NCI-H2081 (cell line): ENCODE measurements at places on chromosomes 4 and X.

DNA sequence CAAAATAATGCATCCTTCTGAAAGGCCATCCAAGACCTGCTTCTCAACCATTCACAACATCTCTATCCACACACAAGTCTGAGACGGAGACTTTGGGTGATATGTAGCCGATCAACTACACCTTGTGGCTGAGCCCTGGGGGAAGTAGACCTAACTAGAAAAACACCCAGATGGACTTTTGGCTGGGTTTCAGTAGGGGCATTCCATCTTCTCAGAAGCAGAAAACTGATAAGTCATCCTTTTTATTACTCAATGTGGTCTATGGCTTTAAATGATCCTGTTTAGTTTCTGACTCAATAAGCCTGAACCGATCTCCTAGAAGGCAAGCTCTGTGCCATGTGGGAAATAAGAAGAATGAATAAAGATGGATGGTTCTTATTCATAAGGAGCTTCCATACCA, 82.5 kb upstream of the AFF2 start:
- no peak for DNase-seq

- DNase-seq, result no peak
Measured at GRCh38 chr4:7581477-7581876, 146.7 kb upstream of the PSAPL1 start.

DNA sequence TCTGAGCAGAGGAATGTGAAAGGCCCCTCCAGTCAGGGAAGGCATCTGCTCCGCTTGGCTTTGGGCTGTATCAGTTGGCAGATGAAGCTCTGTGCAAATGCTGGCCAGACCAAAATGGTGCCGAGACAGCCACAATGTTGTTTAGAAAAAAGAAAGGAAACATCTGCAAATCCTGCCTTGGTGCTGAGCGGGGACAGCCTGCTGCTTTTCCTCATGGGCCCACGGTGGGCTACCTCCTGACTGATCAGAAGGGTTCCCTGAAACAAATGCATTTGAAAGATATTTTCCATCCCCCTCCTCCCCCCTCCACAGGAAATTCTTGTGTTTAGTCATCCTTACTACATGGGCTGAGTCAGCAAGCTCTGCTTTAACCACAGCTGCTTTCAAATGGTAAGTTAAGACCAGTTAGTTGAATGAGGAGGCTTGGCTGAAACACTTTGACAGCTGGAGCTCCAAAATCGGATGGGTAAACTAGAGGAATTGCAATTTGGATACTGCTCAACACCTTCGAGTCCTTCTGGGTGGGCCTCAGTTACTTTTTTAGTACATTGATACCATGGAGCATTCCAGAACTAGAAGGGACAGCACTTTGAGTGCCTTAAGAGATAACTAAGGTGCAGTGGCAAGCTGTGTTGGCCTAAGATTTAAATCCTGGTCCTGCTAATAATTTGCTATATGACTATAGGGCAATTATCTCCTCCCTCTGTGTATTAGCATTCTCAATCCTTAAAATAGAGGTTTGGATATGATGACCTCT, 36.0 kb downstream of the PLAC1 start:
- no peak for DNase-seq

DNA sequence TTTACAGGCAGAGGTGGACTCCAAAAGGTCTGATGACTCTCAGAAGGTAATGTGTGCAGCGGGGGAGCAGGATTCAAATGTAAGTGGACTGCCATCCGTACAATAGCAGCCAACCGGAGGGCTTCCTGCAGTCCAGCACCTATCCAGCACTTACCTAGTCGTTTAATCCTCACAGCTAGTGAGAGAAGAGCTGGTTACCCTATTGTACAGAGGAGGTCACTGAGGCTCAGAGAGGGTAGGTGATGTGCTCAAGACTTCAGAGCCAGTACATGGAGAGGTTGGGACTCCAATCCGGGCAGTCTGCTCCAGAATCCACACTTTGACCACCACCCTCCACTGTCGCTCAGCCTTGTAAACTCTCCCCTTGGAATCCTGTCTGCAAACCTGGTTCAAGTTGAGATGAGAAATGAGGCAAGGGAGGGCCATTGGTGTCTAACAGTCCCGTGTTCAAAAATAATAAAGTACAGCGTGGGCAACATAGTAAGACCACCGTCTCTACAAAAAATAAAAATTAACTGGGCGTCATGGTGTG, 22.5 kb upstream of the JAKMIP1 start:
- DNase-seq, result peak; percentile 58

DNA sequence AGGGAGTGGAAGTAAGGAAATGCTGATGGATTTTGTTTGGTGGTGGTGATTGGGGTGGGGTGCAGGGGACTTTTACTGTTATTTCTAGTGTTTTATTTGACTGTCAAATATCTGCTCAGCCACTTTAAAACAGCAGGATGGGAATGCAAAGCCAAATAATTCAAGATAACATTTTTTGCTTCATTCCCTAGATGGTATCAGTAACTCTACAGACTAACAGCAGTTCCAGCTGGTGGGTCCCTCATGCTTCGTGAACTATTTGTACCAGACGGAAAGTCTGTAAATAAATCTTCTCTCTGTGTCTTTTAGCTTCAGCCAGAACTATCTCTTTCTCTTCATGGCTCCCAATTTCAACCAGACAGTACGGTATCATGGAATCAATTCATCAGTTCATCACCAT, 27.5 kb downstream of the GPR143 start:
- no peak for DNase-seq

DNA sequence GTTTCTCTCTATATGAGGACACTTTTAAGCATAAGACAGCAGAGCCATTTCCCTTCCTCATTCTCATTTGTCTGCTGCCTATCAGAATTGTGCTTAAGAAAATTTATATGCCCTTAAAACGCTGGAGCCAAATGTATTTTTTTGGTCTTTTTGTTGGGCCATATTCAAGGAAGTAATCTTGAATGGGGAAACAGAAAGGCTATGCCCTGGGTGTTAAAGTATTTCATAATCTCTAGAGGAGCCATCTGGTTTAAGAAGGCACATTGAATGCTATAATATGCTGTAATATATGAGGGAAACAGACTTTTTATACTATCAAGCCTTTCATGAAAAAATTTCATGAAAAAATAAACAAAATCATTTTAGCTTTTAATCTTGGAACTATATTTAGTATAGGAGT, 4.3 kb downstream of the DMD start:
- no peak for DNase-seq

DNA sequence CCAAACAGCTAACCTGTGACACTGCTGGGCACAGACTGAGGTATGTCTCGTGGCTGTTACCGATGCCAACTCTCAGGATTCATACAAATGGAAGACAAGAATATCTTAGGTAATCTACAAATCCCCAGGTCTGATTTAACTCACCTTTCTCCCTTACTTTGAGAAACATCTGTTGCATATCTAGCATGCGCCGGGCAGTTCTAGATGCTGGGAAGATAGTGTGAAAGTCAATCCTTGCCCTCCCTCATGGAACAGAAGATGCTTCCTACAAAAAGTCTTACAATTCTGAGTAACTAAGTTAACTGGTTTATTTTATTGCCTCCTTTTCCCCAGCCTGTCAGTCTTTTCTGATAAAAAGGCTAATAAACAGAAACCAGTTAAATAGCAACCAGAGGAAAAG, 212.2 kb upstream of the FAT1 start:
- DNase-seq, result no peak

- DNase-seq, result no peak
Measured at GRCh38 chrX:47169726-47170515, 23.7 kb upstream of the UBA1 start.

- DNase-seq, result no peak
Measured at GRCh38 chrX:38165023-38165422, 55.6 kb downstream of the SRPX start.

DNA sequence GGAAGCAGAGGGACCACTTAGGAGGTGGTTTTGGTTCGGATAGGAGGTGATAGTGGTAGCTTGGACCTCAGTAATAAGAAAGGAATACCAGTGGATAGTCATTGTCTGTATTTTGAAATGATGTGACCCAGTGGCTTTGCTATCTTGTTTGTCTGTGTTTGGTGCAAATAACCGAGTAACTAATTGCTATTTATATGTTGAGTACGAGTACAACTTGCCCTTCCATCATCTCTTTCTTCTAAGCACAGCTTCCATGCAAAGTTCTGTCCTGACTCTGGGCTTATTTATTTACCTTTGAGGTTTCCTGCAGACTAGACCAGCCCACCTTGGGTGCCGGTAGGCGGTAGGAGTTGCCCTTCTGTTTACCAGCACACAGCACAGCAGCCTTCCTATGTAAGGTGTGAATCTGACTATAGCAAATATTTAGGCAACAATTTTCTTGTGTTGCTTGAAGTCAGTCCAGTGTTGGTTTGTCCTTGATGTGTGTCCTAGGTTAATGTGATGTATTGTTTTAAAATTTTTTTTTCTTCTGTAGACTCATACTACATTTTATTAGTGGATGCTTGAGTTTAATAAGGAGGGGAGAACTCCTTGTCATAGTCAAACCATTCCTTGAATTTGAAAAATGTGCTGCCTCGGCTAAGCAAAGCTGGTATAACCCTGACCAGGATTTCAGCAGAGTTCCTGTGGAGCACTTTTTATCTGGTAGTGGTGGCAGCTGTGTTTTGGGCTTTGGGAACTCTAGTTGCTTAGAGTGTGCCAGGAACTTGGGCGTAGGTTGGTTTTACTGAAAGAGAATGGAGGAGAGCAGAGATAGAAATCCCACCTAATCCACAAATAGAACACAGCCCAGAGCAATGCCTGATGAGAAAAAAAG, 21.9 kb downstream of the PTTG2 start:
- no peak for DNase-seq

DNA sequence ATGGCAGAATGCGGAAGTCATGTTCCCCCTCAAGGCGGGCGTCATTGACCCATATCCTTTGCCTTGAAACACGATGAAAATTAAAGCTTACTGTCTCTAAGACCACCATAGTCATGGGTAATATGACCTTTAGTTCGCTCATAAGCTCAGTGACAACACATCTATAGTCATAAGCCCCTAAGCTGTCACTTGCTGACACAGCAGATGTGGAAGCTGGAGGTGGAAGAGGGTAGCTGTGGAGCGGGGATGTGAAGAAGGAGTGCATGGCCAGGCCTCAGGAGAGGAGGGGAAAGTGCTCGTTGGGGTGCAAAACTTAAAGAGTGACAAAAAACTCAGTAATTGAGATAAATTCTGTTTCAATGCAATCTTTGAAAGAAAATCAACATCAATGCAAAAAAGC, 134.0 kb upstream of the PDLIM3 start:
- no peak for DNase-seq

- no peak for DNase-seq
Measured at GRCh38 chrX:45771560-45772340, 571.1 kb upstream of the DIPK2B start.

DNA sequence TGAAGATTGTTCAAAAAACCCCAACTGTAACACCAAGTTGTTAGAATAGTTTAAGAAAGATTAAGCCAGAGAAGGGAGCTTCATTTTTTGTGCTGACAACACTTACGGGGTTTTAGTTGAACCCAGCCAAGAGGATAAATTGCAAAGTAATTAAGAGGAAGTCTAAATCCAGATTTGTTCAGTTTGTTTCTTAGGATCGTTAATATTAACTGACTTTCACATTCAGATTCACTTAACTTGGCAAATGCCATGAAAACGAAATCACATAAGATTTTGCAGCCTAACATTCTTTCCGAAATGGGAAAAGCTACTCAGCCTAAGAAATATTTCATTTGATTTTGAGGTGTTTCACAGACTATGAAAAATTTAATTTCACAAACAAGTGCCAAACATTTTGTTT, 511.3 kb downstream of the TRIML1 start:
- DNase-seq, result no peak
